Memory B cell (primary cell): ENCODE measurements at places on chromosomes 6 and 20.

DNA sequence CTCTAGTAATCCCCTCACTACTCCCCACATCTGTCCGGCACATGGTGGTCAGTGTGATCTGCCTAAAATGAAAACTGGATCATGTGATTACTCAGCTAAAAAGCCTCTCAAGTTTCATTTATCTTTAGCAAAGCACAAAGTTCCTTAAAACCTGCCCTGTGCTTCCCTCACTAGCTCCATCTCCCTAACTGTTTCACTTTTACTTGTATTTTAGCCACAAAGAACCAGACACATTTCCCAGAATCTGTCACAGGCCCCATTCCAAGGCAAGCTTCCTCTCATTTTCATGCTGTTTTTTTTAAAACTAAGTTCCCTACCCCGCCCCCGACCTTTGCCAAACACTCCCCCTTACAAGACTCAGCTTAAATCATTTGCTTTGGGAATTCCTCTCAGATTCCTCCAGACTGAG is 8.9 kb upstream of the IGF2R start:
- DNase-seq = no peak
- H3K27me3 ChIP-seq = peaks cover 3% of the 10 kb centered on the region
- H3K4me3 ChIP-seq = no peak overlapping the region
- peaks cover 2% of the 10 kb centered on the region for H3K36me3 ChIP-seq

DNA sequence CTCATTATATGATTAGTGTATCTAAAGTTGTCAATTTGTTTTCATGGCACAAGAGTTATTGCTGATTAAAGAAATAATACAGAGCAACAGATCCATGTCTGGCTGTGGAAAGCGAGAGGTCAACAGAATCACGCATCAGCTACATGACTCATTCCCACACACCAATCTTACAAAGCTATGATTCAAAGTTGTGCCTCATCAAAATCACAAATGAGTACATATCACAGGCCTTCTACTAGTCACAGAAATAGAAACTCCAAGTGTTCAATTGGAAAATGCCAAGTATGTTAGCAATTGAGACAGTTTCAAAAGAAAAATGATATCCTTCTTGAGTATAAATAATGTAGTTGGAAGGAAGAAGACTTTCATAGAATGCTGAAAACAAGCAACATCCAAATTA is 57.8 kb upstream of the NKAIN2 start:
- no peaks in the 10 kb centered on the region for H3K36me3 ChIP-seq
- H3K27ac ChIP-seq = no peak overlapping the region
- DNase-seq = no peak
- H3K4me1 ChIP-seq = no peaks in the 10 kb centered on the region
- H3K27me3 ChIP-seq = no peaks in the 10 kb centered on the region

- H3K4me1 ChIP-seq = no peaks in the 10 kb centered on the region
- peaks cover 10% of the 10 kb centered on the region for H3K27me3 ChIP-seq
- no peak overlapping the region for H3K27ac ChIP-seq
- no peaks in the 10 kb centered on the region for H3K36me3 ChIP-seq
- DNase-seq = no peak
- H3K4me3 ChIP-seq = no peak overlapping the region
These were observed 152.1 kb upstream of the RNF24 start for GRCh38 chr20:4167261-4168021.

DNA sequence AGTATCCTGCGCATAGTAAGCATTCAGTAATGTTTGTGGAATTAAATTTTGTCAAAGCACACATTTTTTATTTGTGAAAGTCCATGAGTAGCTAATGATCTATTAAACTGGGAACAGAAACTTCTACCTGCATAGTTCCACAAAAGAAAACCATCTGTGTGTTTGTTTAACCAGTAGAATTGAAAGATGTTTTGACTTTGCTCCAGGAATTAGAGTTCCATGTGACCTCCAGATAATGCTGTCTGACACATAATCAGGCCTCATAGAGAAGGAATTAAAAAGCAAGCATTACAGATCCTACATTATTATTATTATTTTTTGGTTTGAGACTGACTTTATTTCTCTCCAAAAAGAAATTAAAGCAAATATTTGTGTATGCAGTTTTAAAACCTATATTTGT is 126.5 kb downstream of the PACRG start:
- H3K4me1 ChIP-seq = no peaks in the 10 kb centered on the region
- no peak overlapping the region for H3K4me3 ChIP-seq
- no peak overlapping the region for H3K27ac ChIP-seq
- DNase-seq = no peak

DNA sequence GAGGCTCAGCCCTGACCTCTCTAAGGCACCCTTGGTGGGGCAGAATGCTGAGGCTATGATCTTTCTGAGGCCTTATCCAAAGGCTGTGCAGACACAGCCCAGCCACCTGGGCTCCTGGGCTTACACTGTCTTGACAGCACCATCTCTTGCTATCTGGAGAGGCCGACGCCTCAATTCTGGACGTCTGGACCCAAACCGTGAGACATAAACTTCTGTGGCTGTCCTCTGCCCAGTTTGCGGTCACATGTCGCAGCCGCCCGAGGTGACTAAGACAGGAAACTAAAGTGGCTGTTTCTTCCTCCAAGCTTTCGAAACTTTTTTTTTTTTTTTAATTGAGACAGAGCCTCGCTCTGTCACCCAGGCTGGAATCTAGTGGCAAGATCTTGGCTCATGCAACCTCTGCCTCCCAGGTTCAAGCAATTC is 49.3 kb downstream of the PRR18 start:
- peak overlapping the region; percentile 46 for H3K4me3 ChIP-seq
- H3K27me3 ChIP-seq = no peaks in the 10 kb centered on the region
- DNase-seq = no peak
- H3K36me3 ChIP-seq = no peaks in the 10 kb centered on the region
